ENCODE measurements at places on chromosomes 6 and 20.
A peak's percentile ranks its signal among the peaks of the same experiment; 100 is the strongest.

DNA sequence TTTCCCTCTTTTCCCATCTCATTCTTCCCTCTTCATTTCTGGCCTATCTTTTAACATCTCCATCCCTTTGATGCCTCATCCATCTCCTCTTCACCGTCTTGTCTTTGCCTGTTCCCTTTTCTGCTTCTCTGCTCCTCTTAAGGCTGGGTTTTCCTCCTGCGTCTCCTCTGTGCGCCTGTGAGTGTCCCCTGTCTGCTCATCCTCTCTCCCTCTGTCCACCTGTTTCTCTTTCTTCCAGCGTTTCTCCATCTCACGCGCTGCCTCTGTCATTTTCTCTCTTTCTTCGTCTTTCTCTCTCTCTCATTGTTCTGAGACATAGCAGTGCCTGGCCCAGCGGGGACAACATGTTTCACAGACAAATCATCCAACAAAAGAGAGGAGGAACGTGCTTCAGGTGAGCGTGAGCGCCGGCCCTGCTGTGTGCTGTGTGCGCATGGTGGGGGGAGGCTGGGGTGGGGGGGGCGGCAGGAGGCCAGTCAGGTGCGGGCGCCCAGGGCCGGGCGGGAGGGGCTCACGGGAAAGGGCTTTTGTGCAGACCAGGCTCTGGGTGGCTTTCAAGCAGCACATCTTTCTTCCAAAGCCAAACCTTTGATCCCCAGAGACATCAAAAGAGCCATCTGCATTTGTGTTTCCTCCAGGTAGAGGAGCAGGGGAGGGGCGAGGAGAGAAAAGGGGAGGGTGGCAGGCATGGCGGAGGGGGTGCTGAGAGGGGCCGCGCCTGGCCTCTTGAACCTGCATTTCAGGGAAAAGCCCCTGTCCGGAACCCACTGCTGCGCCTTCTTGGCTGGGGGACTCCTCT, 121.3 kb downstream of the VEGFA start:
- no peak for DNase-seq

DNA sequence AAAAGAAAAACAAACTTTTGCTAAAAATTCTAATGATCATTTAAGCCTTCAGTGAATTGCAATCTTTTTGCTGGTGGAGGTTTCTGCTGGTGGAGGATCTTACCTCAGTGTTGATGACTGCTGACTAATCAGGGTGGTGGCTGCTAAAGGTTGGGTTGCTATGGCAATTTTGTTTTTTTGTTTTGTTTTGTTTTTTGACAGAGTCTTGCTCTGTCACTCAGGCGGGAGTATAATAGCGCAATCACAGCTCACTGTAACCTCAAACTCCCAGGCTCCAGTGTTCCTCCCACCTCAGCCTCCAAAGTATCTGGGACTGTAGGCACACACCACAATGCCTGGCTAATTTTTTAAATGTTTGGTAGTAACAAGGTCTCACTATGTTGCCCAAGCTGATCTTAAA, 94.7 kb downstream of the ANKRD6 start:
- DNase-seq = no peak

GRCh38 chr6:34243901-34244884, 4.6 kb downstream of the SMIM29 start:
- peak; percentile 61 for DNase-seq

DNA sequence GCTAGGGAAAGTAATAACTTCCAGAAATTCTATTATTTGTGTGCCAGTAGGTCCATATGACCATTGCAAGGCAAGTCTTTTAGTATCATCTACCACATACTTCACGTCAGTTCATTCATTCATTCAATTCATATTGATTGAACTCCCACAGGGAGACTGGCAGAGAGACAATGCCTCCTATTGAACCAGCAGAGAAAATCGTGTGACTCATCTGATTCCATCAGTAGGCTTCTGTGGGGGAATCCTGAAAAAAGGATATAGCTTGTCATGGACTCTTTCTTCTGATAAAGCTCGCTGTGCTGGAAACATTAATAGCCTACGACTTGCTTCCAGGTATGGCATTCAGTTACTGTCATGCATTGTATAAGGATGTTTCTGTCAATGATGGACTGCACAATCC, 45.3 kb upstream of the CNR1 start:
- DNase-seq = no peak

DNA sequence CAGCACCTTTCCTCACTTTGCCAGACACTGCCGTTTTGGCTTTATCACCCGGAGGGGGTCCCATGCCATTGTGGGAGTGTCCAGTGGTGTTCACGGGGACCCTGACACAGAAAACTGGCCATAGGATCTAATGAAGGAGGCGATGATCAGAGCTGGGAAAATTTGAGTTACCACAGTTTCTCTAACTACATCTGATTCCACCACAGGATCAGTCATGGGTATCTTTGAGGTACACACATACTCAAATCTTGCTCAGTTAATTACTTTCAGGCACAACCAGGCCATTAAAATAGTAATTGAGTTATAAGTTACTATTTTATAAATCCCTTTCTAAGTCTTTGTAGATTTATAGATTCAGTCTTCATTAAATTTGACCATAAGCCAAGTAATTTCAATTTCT, 215.1 kb downstream of the PRL start:
- DNase-seq = no peak

- no peak for DNase-seq
Observed at GRCh38 chr6:105305521-105305920, 97.4 kb downstream of the PREP start.

GRCh38 chr6:56891754-56892153, 63.2 kb upstream of the BEND6 start:
- no peak for DNase-seq

DNA sequence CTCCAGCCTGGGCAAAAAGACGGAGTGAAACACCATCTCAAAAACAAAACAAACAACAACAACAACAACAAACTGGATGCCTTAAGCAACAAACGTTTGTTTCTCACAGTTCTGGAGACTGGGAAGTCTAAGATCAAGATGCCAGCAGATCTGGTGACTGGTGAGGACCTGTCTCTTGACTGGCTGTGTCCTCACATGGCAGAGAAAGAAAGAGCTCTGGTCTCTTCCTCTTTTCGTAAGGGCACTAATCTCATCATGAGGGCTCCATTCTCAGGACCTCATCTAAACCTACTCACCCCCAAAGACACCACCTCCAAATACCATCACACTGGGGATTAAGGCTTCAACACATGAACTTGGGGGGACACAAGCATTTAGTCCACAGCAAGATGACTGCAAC, 13.5 kb upstream of the GFOD1 start:
- DNase-seq = no peak

- no peak for DNase-seq
Observed at GRCh38 chr20:51096582-51097267, 73.8 kb upstream of the KCNG1 start.

GRCh38 chr6:117272032-117272866, 6.9 kb downstream of the VGLL2 start:
- no peak for DNase-seq

DNA sequence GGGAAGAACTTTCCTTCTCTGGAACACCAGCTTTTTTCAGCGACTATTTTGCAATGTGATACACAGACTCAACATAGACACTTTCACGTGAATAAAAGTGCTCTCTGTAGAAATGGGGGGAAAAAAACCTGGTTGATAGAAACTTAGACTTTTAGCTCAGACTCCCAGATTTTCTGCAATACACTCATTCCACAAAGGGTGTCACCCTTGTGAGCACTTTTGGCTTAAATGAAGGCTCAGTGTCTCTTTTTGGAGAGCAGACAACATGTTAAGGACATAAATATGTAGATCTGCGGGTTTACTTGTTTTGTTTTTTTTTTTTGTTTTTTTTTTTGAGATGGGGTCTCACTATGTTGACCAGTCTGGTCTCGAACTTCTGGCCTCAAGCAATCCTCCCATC, 579.6 kb downstream of the PTPRT start:
- DNase-seq = no peak

GRCh38 chr6:14877758-14878157, 368.1 kb upstream of the JARID2 start:
- no peak for DNase-seq

- no peak for DNase-seq
Observed at GRCh38 chr6:33203443-33204164, 851 bp upstream of the HSD17B8 start.

DNA sequence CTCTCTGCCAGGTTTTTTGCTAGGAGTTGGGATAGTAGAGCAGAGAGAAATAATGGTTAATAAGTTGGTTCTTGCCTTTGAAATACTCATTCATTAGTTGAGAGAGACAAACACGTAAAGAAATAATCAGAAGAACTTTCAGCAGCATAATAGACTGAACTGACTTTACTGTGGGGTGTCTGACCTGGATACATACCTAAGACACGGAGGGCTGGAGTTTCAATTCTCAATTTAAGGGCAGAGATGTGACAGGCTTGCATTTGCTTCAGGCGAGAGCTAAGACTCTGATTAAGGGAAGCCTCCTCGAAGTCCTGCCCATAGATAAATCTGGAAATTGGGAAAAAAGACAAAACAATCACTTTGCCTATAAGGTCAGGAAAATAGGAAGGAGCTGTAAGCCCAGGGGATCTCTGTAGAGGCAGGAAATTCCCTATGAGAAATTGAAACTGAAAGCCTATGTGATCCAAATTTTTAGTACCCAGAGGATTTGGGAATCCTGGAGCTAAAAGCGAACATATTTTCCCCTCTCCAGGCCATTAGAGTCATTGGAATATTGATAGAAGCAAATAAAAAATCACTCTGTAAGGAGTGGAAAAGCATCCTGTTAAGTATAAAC, 276.8 kb downstream of the PHACTR1 start:
- DNase-seq = no peak

DNA sequence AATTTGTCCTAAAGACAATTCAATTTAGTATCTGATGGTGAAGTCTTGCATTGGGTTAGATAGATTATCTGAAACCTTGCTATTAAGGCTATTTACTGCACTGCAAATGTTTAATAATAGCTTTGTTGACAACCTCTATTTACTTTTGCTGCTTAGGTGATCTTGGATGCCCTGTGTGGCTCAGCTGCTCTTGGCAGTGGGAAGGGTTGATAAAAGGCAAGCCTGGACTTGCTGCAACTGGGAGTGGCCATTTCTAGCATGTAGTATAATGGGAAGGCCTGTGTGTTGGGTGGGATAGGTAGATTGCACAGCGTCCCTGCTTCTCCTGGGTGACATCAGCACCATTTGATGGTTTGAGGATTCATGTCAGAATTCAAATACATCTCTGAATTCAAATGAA, 49.1 kb downstream of the ARMC2 start:
- no peak for DNase-seq

DNA sequence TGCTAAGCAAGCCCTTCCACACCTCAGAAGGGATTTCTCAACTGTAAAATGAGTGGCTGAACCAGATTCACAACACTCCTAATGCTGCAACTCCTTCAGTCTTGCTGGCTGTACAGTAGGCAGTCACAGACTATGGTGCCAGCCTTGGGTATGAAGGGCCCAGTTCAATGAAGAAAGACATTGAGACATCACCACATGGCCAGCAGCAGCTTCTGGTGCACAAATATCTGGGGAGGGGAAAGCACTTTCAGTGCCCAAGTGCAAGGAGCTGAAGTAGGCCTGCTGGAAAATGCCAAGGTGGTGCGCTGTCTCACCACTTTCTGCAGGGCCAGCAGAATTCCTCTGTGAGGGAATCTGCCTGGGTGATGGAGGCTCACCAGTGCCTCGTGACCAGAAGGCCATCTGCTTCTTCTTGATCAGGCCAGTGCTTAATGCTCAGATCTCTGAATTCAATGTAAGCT, 1.8 kb downstream of the PLA2G7 start:
- no peak for DNase-seq

GRCh38 chr6:168596344-168596743, 155.4 kb downstream of the SMOC2 start:
- DNase-seq = no peak

DNA sequence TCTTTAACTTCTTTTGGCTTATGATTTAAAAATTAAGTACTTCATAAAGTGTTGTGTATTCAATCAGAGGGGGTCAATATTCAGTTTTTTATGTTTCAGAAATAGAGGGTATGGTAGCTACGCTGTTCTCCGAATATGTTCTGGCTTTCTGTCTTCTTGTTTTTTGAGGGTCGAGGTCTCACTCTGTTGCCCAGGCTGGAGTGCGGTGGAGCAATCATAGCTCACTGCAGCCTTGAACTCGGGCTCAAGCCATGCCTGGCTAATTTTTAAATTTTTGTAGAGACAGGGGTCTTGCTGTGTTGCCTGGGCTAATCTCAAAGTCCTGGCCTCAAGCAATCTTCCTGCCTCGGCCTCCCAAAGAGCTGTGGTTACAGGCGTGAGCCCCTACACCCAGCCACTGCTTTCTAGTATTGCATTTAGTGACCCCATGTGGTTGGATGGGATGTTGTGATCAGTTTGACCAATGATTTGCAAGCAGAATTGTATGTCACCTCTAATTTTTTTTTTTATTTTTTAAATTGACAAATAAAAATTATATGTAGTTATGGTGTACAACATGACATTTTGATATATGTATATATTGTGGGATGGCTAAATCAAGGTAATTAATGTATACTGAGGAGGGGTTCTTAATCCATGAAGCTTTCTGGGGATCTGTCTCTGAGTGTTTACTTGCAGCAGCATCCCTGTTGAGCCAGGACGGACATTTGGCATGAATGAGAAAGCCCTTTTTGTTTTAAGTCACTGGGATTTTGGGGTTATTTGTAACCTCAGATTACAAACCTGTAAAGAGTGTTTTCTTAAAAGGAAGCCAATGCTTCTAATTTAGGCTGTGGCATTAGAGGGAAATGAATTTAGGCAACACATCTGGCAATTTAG, 38.5 kb upstream of the DEK start:
- DNase-seq = no peak

- DNase-seq = no peak
Observed at GRCh38 chr6:134379599-134379998, 61.7 kb upstream of the SGK1 start.

- no peak for DNase-seq
Observed at GRCh38 chr6:53151676-53152075, 3.0 kb upstream of the GCM1 start.

GRCh38 chr20:19969106-19969505, 48.1 kb upstream of the NAA20 start:
- no peak for DNase-seq

DNA sequence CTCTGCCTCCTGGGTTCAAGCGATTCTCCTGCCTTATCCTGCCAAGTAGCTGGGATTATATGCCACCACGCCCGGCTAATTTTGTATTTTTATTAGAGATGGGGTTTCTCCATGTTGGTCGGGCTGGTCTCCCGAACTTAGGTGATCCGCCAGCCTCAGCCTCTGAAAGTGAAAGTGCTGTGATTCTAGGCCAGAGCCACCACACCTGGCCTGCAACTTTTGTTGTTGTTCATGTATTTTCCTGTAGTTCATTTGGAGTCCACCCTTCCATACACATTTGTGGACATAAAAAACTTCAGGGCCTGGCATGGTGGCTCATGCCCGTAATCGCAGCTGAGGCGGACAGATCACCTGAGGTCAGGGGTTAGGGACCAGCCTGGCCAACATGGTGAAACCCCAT, 14.5 kb downstream of the HSPA1B start:
- DNase-seq = no peak

- no peak for DNase-seq
Observed at GRCh38 chr20:16292226-16292880, 280.9 kb downstream of the KIF16B start.

- no peak for DNase-seq
Observed at GRCh38 chr20:3612795-3613572, 50.2 kb downstream of the GFRA4 start.

GRCh38 chr6:132571774-132572173, 1.7 kb downstream of the TAAR6 start:
- DNase-seq = no peak

GRCh38 chr6:165448210-165448609, 138.8 kb upstream of the C6orf118 start:
- DNase-seq = no peak

All from liver (tissue), 10 donors.